ENCODE measurements at places on chromosomes 7 and 10.

GRCh38 chr7:44286182-44286617 is 39.2 kb downstream of the CAMK2B start:
- DNase-seq: no peak

- DNase-seq: no peak
These were observed 54.4 kb downstream of the MCMBP start for GRCh38 chr10:119817991-119818888.

DNA sequence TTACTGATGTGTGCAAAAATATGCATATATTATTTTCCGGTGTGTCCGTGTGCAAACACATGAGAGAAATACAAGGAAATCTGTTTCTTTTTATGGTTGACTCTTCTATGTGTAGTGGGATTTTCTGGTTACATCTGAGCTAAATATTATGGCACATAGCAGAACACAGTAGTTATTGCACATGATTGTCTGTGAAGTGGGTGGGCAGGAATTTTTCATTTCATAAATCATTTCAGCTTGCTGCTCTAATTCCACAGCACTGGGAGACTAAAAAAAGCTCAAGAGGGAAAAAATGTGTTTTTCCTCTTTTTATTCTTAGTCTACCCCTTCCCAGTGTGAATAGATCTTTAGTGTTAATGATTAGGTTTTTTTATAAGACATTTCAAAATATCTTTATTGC is 197.9 kb downstream of the MBL2 start:
- no peak for DNase-seq

DNA sequence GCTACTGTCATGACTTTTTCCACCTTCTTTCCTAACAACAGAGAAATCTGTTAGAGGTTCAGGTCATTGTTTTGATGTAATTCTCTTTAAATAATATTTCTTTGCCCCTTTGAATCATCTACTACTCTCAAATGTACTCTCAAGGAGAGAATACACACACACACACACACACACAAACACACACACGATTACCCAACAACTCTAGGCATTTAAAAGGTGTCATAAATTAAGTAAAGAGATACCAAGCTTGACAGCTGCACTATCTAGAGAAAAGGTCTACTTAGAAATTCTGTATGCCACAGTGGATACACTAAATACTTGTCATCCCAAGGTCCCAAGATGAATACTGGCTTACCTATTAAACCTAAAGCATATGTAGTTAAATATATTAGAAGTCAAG is 4.8 kb downstream of the PANK1 start:
- no peak for DNase-seq

GRCh38 chr10:28113202-28113601 is 114.3 kb upstream of the ODAD2 start:
- DNase-seq: no peak

DNA sequence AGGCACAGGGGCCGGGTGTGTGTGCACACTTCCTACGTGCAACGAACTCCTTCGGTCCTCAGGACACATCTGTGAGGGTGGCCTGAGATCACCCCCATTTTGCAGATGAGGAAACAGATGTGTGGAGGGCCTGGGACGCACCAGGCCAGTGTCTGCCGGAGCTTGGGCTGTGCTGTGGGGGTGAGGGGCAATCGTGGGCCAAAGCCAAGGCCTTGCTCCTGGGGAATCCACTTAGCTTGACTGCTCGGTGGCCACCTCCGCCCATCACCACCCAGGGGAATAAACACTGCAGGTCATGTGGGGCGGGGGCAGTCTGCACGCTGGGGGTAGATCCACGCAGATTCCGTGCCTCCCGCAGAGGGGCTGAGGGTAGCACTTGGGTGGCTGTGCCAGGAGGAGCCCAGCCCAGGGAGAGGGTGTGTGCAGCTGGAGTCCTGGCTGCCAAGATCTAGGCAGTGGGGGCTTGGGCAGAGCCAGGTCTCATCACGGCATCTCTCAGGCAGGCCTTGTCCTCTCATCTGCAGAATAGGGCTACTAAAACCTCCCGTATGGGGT is 70.8 kb upstream of the EN2 start:
- no peak for DNase-seq

- DNase-seq: peak; percentile 81
These were observed 11.4 kb downstream of the NPVF start for GRCh38 chr7:25216837-25217236.

- DNase-seq: no peak
These were observed 1001.2 kb upstream of the POT1 start for GRCh38 chr7:125930848-125931247.

DNA sequence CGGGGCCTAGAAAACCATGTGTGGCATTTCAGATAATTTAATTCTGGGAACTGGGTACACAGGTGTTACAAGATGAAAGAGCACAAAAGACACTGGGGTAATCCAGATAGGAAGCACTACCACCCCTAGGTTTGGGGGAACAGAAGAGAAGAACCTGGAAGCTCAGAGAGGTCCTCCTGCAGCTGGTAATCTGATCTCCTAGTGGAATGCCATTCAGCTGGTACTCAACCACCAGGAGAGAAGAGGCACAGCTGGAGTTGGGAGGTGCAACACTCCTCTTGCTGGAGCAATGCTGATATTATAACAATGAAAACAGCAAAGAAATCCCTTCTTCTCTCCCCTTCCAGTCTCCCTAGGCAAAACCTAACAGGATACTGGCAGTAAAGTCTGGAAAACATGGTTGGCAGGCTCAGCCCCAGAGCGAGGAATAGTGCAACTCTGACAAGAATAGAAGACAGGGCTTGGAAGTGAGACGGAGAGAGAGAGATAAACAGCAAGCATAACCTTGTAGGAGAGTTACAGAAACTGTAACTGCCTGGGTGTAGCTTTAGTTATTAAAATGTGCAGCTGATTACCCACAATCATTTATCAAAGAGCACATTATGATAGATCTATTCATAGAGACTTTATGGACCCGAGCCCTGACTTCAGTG is 35.0 kb downstream of the NRF1 start:
- no peak for DNase-seq

GRCh38 chr7:19621740-19622139 is 87.1 kb downstream of the POLR1F start:
- DNase-seq: no peak

DNA sequence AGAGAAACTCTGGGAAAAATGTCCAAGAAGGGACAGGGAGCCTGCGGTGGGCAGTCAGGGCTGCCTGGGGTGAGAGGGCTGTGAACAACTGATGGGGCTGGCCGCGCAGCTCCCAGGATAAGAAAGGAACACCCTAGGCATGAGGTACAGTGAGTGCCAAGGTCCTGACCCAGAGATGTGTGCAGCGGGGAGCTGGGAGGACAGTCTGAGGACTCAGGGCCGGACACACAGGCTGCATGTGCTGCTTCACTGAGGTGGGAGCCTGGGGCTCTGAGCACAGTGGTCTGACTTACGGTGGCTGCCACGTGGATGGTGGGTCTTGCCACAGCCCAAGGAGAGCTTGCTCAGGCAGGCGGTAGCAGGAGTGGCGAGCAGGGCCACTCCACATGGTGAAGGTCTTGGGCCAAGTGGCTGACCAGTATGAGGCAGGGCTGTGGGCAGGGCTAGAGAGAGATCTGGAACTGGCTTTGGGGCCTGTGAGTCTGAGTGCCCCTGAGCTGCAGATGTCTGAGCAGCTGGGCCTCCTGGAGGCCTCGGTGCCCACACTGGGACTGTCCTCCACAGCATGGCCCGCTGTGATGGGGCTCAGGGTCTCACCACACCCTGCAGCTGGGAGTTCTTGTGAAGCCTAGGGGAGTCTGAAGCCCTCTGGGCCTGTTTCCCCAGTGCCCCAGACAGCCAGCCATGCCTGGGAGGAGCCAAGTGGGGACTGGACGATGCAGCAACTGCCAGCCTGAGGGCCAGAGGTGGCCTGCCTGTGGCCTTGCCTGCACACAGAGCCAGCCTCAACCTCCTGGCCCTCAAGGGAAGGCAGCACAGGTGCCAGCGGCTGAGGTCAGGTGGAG is 60.3 kb downstream of the RASGEF1A start:
- DNase-seq: no peak

GRCh38 chr7:85125651-85126131 is 61.2 kb downstream of the SEMA3D start:
- no peak for DNase-seq
